ENCODE measurements at places on chromosomes 6 and 20.

DNA sequence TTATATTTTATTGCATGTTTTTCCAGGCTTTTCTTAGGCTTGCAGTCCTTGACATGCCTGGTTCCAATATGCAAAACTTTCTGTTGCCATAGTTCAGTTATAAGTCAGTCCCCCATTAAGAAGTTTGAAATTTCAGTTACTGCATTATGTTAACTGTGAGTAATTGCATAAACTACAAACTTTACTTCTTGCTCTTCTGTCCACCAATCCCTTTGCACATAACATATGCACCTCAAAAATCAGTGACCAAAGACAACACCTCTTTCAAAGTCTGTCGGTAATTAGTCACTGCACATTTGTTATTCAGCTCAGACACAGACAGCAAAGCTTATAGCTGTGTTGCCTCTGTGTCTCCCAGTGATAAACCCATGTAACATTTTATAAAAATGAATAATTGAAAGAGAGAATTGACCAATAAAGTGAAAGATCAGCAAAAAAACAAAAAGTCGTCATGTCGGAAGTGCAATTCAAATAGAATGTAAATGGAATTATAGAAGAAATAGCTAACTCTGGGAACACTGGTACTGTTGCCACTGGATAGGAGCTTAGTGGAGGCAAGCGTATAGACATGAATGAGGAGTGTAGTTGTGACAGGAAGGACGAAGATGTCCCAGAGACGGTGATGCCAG lies 50.3 kb upstream of the BTBD3 start:
- DNase-seq, result no peak

- no peak for DNase-seq
Observed at GRCh38 chr6:41696788-41697187, 38.6 kb downstream of the TFEB start.

GRCh38 chr6:88238065-88238464 lies 71.9 kb upstream of the CNR1 start:
- DNase-seq, result no peak

- no peak for DNase-seq
Observed at GRCh38 chr6:113147544-113147943, 709.6 kb upstream of the MARCKS start.

- no peak for DNase-seq
Observed at GRCh38 chr6:14082771-14083170, 34.8 kb upstream of the CD83 start.

Measured in cortex of kidney (tissue), 1 donor.